SK-N-SH (cell line): ENCODE measurements at places on chromosomes 5 and 9.
A peak's percentile ranks its signal among the peaks of the same experiment; 100 is the strongest.

- DNase-seq: peak; percentile 53
These were observed 3.1 kb downstream of the GTF3C4 start for GRCh38 chr9:132673355-132673754.

DNA sequence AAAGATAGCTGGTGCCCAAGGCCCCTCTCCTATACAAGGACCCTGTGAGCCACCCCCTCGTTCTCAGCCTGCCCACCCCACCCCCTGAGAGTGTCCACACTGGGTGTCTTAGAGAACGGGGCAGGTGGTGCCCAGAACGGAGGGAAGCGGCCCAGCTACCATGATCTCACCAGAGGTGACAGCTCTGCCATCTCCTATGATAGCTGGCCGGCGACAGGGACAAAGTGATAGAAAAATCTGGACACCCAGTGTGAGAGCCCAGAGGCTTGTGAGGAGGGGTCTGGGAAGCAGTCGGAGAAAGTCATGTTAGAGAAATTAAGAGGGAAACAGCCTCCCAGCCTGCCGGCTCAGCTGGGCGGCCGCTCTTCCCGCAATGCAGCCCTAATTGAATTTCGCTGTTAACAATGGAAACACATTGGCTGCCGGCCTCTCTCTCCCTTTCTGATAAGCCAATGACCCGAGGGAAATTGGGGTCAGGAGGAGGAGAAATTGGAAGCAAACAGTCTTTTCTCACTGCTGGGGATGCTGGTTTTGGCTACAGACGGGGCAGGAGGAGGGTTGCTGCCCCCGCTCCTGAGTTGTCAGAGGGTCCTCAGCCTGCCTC is 32.3 kb downstream of the HK3 start:
- peak; percentile 91 for DNase-seq

GRCh38 chr5:83368835-83369234 is 102.7 kb upstream of the VCAN start:
- no peak for DNase-seq

GRCh38 chr5:140287801-140288521 is 14.9 kb downstream of the PFDN1 start:
- DNase-seq: no peak

- no peak for DNase-seq
These were observed 175.7 kb downstream of the ARHGAP26 start for GRCh38 chr5:142945845-142946244.

- DNase-seq: no peak
These were observed 377.9 kb upstream of the PAPPA start for GRCh38 chr9:115775659-115776058.

DNA sequence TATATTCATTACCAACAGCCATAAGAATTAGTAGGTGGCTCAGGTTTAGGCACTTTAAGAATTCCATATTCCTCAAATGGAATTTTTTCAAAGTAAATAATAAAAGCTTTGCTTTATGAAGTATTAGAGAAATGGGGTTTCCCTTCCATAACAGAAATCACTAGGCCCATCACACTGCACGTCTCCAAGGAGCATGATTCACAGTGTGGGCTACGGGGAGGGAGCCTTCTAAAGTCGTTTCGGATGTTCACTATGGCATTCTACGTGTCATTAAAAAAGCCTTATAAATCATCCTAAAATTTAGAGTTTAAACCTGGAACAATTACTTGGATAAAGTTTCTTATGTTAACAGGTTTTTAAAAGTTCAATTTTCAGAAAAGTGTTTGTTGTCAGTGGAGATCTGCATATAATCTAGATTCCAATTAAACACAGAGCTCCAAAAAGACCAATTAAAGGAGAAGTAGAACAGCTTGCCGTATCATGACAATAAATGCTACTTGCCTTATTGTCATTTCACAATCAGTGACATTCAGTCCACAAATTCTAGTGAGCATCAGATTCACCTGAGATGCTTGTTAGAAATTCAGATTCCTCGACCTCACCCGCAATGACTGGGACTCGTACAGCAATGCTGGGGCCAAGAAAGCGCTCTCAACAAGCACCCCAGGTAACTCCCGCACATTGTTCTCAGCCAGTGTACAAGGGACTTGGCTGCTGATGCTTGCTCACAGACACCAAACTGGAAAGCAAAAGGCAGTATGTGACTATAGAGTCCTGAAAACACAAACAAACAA is 115.7 kb downstream of the NFIB start:
- no peak for DNase-seq

DNA sequence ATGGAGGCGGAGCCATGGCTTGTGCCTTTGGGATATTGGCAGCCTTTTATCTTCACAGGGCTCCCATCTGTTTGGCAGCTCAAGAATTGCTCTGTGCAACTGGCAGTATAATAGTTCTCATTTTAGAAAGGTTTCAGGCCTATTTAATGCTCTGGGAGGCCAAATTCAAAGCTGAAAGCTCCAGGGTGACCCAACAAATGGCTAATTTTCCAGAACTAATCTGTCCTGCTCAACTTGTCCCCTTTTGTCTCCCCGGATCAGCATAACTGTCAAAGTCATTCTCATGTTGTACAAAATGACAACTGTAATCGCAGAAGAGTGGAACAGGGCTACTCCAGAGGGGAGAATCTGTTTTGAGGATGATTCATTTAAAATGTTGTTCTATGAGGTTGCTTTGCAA is 52.6 kb upstream of the CXCL14 start:
- no peak for DNase-seq

GRCh38 chr9:69193685-69194032 is 19.6 kb downstream of the TJP2 start:
- DNase-seq: peak; percentile 45

GRCh38 chr5:114192108-114192507 is 169.8 kb upstream of the KCNN2 start:
- DNase-seq: no peak

- no peak for DNase-seq
These were observed 302.5 kb downstream of the TENT4A start for GRCh38 chr5:7015586-7016256.

- no peak for DNase-seq
These were observed 93.1 kb downstream of the PCDH1 start for GRCh38 chr5:141785135-141785534.

GRCh38 chr5:56817263-56818014 is 2.1 kb downstream of the MAP3K1 start:
- DNase-seq: no peak

GRCh38 chr5:139822553-139823425 is 27.2 kb downstream of the PSD2 start:
- no peak for DNase-seq

- no peak for DNase-seq
These were observed 113.3 kb downstream of the PTTG1 start for GRCh38 chr5:160534914-160535313.

GRCh38 chr9:114937516-114937915 is 7.1 kb upstream of the TNFSF8 start:
- no peak for DNase-seq

DNA sequence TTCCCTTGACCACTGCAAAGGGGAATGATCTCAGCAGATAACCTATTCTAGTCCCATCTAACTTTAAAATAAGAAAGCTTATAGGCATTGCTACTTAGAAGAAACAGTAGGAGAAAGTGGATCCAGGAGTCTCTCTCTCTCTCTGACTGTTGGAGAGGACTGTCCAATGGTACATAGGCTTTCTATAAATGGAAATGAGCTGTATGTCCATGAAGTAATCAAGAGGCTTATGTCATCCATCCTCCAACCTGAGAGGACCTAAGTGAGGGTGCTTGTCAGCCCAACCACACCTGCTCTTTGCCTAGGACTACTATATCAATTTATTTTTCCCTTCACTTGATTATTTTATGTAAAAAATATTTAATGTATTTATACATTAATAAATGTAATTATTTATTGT is 172.3 kb downstream of the PAPPA start:
- DNase-seq: no peak

GRCh38 chr5:126869005-126869451 is 92.1 kb downstream of the LMNB1 start:
- peak; percentile 75 for DNase-seq

DNA sequence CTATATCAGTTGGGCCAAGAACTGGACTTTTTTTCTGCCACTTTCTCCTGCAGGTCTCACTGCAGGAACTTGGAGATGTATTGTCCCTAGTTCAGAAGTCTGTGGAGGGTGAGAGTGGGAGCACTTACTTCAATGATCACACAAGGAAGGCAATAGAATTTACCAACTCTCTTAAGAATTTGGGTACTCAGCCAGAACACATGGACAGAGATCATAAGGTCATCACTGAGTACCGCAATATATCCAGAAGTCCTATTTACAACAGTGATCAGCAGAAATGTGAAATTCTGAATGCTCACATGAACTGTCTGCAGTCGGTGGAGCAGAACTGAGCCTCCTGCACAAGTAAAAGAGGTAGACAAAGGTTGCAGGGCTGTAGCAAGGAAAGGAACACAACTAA is 101.0 kb downstream of the FAM114A2 start:
- DNase-seq: no peak

DNA sequence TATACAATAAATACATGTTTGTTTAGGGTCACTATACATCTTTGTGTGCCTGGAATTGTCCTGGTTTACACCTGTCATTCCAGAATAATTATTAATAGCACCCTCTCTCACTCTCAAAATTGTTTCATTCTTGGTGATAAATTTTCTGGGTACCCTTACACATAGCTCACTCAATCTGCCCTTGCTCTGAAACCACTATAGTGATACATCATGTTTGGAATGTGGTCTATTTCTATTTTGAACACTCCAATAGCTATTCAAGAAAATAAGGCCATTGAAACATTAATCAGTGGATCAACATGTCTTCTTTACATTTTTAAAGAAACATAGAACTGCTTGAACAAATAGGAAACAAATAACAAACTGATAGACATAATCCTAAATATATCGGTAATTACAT is 158.7 kb downstream of the ARRDC3 start:
- no peak for DNase-seq

- no peak for DNase-seq
These were observed 30.4 kb upstream of the UBTD2 start for GRCh38 chr5:172313915-172314314.

DNA sequence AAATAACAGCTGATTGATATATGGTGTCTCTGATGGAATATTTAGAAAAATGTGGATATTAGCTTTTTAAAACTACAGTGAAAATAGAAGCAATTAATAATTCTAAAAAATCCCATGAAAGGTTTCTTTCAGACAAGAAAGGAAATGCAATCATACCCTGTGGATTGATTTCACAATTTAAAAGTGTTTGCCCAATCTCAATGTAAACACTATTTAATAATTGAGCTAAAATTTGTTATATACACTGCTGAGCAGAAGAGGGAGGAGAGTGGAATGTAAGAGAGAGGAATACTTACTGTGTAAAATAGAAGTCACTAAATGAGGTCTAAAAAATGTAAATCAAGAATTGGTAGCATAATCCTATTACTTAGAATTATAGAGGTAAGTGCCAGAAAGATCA is 76.9 kb downstream of the FEM1C start:
- DNase-seq: no peak

- no peak for DNase-seq
These were observed 25.8 kb downstream of the FBXW2 start for GRCh38 chr9:120767451-120767850.

DNA sequence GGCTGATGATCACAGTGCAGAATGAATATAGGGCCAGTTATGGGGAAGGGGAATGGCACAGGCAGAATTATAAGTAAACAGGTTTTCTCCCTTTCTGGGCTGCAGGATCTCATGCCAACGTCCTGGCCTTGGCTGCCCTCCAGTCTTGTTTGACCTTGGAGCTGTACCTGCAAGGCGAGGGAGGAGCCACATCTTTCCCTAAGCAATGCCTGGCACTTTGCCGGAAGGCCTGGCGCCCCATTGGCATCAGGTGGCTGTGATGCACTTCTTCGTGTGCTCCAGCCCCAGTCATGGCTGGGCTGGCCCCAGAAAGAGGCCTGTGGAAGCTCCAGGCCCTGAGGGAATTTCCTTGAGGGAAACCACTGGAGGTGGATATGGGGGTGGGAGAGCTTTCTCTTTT is 16.7 kb upstream of the IQGAP2 start:
- DNase-seq: no peak

GRCh38 chr9:114250235-114250568 is 72.7 kb upstream of the ORM1 start:
- DNase-seq: peak; percentile 88

- DNase-seq: no peak
These were observed 837.7 kb upstream of the ZNF608 start for GRCh38 chr5:125584140-125584520.

DNA sequence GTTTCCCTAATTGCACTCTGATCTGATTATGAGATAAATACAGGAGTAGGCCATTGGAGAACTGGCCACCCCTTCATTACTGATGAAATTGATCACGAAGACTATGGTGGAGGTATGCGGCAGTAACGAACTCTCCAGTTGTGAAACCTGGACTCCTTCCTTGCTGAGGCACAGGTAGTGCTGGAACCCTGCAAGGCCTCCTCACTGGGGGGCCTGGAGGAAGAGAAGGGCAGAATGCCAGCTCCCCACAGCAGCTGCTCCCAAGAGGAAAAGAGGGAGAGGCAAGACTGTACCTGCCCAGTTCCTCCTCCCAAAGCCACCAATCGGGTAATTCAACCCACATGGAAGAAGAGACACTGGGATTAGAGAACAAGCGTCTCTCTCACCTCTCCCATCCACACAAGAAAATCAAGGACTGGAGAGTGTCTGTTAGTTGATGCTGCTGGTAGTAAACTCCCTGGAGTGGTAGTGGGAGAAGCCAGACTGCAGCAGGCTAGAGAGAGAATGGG is 19.1 kb upstream of the TRIO start:
- DNase-seq: no peak

DNA sequence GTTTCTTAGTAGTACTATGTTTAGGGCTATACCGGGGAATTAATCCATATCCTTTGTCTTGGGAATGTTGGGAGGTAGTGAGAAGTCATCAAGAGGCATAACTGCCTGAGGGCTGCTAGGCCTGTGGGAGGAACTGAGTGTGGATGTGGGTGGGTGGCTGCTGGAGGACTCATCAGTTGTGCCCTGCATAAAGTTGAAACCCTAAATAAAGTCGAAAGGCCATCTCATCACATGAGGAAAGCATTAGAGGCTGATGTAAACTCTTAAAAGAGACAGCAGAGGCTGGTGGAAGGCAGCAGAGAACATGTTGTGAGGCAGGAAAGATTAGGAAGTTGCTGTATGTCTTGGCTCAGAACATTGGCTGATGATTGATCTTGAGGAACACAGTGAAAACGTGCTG is 143.8 kb downstream of the MAST4 start:
- DNase-seq: no peak

GRCh38 chr9:32877639-32878217 is 94.4 kb downstream of the TMEM215 start:
- no peak for DNase-seq

- no peak for DNase-seq
These were observed 35.4 kb upstream of the GDNF start for GRCh38 chr5:37875051-37875787.
